ENCODE measurements at places on chromosomes 12 and 14.

GRCh38 chr14:52987042-52987441 lies 36.2 kb upstream of the FERMT2 start:
- no peak for DNase-seq

- no peak for DNase-seq
These were observed 165.5 kb upstream of the CCND2 start for GRCh38 chr12:4107911-4108697.

GRCh38 chr12:1933342-1934051 lies 15.0 kb upstream of the CACNA2D4 start:
- no peak for DNase-seq

DNA sequence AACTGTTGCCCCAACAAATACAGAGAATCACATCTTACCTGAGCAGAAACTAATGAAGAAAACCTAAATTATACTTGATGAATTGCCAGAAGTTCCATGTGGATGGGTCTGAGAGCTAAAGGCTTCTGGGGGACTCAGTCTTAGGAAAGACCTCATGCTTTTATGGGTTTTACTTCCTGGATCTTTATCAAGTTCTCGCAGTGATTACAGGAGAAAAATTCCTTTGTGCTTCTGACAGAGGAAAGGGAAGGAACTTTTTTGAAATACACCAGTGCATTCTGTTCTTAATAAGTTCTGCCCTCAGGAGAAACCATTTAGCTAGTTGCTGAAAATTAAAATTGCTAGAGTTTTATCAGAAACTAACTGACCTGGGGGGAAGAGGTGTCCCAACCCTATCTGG lies 203.9 kb upstream of the KITLG start:
- DNase-seq: peak; percentile 24

DNA sequence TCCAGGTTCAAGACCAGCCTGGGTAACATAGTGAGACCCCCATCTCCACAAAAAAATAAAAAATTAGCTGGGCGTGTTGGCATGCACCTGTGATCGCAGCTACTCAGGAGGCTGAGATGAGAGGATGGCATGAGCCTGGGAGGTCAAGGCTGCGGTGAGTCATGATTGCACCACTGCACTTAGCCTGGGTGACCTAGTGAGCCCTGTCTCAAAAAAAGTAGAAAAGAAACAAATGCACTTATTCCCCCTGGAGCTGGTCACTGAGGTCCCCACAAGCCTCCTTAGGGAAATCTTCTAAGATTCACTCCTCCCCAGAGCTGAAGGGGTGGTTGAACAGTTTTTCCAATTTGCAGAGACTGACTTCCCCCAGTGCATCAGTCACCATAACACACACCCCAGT lies 1.6 kb downstream of the CD9 start:
- DNase-seq: no peak

DNA sequence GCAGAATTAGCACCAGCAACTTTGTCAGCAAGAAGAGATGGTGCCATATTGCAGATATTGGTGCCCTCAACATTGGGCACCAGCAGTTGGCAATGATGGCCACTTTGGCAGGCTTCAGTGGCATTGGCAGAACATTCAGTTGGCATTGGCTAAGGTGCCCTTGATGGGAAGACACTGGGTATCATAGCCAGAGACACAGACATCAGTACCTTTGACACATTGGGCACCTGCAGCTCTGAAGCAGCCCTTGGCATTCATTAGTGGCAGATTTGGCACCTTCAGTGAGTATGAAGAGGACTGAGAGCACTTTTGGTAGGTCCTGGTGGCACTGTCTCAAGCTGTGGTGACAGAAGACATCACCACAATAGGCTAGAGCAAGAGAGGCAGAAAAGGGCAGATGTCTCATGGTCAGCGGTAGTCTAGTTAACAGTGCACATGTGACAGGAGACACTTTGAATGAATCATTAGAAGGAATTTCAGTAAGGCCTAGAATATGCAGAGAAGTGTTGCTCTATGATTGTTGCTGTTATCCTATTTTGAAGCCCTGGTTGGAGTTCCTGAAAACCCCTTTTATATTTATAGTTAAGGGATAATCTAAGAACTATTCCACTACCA lies 422.2 kb downstream of the APAF1 start:
- DNase-seq: no peak

GRCh38 chr12:15899282-15899870 lies 11.8 kb upstream of the DERA start:
- no peak for DNase-seq

DNA sequence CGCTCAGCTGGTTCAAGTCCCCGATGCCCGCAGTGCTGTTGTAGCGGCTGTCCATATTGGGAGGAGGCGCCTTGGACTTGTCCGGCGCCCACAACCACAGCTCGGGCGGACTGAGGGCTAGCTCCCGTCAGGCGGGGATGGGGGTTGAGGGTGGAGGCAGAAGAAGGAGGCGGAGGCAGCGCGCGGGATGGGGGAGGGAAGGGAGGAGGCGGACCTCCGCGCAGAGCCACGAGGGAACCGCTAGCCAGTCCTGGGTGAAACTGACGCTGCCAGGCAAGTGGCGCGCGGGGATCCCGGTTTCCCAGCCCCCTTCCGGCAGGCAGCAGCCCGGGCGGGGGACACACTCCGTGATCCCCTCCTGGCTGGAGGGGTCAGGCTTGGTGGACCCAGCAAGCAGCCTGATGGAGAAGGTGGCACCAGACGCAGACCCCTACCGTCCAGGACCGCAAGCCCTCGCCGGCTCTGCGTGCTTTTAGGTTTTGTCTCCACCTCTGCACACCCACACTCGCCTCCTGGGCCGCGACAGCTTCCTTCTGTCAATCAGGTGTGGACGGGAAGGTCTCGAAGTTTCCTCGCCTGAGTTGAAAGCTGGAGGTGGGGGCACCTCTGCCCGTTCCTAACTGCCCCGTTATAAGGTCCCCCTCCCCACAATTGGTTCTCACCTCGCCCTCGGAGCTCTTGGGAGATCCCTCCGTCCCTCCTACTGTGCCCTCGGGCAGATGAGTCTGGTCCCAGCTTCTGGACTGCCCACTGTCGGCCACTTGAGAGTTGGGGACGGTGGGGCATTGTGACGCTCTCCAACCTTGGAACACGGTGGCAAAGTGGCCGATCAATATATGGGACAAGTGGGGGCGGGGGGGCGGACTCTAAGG lies at the start of gene CPNE8:
TSS of gene CPNE8 (minus strand) at position 112 of the 872 bp plus-strand sequence. CDS start at position 55, 57 bp downstream.
- peak; percentile 83 for DNase-seq

DNA sequence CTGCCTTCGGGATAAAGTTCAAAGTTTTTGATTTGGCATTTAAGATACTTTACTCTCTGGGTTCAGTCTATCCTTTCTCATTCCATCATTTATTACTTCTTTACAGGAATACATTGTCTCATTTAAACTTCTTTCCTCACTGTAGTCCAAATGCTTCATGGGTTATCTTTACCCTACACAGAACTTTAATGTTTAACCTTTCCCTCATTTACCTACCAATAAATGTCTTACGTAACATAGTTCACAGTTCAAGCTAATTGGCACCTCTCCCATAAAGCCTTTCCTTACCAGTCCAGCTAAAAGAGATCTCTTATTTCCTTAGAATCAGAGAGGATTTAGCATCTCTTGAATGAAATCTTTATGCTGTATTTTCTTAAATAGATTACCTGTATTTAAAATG lies 476.3 kb upstream of the SEL1L start:
- no peak for DNase-seq

GRCh38 chr12:7180685-7181084 lies 8.8 kb upstream of the PEX5 start:
- DNase-seq: no peak

GRCh38 chr14:70887207-70887681 lies 20.0 kb upstream of the PCNX1 start:
- DNase-seq: no peak

All from NCI-H226 (cell line).